ENCODE measurements at places on chromosomes 5 and 9.

DNA sequence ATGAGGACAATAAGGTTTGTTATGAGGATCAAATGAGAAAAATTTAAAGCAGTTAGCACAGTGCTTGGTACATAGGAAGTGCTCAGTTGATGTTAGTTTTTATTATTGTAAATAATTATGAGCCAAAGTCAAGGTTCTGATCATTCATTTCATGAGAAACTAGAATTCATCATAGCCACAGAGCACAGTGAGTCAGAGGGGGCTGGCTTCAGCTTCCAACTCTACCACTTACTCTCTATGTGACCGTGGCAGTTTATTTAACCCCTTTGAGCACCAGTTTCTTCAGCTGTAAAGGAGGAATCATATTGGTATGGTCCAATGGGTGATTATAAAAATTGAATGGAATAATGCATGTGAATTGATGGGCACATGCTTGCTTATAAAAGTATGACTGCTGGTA is 39.4 kb downstream of the KLHL3 start:
- DNase-seq: no peak

- no peak for DNase-seq
These were observed 2.2 kb downstream of the NXNL2 start for GRCh38 chr9:88536951-88537760.

- no peak for DNase-seq
These were observed 5.1 kb downstream of the CNOT8 start for GRCh38 chr5:154863291-154864080.

DNA sequence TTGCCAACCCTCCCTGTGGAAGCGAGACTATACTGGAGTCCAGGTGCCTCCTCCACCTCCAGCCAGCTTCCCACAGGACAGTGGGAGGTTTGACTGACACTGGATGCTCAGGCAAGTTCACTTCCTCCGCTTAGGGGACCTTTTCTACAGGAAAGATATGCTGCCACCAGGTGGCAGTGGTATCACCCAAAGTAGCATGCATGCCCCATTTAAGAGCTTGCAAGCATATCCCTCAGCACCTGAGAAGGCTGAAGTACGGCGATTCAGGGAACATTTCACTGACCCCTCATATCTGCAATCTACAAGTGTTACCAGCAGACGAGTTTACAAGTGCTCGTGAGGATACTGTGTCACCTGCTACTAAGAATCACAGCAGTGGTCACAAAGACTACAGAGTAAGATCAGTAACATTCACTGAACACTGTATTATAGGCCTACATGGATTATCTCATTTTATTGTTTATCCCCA is 75.5 kb downstream of the KLHL3 start:
- peak; percentile 39 for DNase-seq

DNA sequence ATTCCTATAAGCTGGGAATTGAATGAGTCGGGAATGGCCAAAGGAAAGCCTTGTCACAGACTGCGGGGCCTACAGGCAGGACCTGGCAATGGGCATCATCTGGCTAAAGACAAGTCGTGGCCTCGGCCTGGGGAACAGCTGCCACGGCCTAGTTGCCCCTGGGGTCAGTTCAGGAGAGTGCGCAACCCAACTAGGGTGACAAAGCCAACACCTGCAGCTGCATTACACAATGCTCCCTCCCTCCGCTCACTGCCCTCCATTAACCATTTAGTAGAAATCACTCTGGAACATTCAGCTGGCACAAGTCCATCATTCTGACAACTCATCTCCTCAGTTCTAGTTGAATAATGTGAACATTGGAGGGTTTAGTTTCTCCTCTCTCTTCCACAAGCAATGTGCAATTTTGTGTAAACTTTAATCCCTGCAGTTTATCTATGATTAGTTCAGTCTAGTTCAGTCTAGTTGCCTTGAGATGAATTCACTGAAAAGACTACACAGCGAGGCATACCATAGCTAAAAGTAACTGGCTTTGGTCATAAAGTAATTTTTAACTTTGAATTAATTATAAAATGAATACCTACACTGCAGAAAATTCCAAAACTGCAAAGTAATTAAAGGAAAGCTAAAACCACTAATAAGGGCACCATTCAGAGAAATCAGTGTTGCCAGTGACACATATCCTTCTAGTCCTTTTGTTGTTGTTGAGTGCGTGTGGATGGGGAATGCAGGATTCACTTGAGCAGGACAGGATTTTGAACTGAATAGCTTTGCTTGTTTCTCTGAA is 5.1 kb downstream of the GLDC start:
- no peak for DNase-seq

DNA sequence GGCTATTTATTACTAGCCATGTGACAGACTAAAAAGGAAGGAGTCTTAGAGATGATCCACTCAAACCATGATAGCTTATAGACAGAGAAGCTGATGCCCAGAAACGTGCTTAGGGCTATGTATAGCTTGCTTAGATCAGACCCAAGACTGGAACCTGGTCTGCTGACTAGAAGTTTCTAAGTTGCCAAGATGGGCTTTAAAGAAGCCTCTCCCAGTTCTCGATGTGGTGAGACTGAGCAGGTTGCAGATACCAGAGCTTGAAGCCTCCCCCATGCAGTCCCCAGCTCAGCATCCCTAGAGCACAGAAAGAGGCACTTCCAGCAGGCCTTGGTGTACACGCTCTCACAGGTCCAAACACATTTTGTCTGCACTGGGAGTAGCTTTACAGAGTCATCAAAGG is 51.1 kb upstream of the ATP10B start:
- no peak for DNase-seq

GRCh38 chr5:91787718-91788117 is 404.6 kb upstream of the ARRDC3 start:
- DNase-seq: no peak

DNA sequence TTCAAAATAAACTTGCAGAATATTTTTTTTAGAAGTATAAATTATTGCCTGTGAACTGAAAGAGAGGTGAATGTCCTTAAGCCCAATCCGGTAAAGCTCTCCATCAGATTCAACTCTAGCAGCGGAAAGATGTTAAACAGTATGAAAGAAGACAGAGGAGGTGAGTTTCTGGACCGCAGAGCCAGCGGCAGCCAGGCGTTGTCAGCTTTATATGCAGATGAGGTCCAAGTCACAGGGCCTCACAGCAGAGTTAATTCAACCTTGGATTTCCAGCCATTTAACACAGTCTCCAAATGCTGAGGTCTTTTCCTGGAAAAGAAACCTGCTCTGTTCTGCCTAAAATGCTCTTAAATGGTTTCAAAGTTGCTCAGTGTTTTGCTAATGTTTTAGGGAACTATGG is 75.5 kb downstream of the OTULIN start:
- DNase-seq: no peak

DNA sequence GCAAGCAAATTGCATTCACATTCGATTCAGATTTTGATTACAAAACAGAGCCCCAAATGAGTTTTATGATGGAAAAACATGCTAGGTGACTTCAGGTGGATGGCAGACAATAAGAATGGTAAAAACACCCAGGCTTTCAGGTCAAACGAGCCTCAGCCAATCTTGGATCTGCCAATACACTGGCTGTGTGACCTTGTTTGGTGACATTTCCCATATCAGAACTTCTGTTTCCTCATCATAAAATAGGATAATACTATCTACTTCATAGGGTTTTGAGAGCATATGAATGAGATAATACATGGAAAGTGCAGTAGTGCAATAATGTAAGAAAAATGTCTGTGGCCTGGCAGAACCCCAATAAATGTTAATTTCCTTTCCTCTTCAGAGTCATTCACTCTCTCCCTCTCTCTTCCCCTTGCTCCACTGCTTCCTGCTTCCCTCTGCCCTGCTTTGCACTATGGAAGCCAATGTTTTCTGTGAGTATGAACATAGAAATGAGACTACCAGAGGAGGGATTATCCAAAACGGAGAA is 54.7 kb downstream of the SH3RF2 start:
- DNase-seq: no peak

- no peak for DNase-seq
These were observed 59.4 kb downstream of the DAP start for GRCh38 chr5:10701567-10702039.

- no peak for DNase-seq
These were observed 302.4 kb downstream of the NR3C1 start for GRCh38 chr5:143101121-143101520.

DNA sequence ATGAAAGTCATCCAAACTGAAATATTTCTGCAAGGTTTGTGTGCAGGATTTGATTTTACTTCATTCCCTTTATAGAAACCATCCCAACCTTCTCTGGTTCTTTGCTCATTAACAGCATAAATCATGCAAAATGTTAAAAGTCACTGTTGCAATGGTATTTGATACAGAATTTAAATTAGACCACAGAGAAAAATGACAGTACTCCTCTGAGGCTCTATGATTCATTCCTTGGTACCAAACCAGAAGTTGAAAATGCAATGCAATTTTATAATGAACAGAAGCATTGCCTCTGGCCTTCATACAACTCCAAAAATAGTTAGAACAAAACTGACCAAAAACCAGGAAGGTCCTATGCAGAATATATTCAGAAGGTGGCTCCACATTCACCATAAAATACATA is 607.1 kb downstream of the TLE1 start:
- no peak for DNase-seq

DNA sequence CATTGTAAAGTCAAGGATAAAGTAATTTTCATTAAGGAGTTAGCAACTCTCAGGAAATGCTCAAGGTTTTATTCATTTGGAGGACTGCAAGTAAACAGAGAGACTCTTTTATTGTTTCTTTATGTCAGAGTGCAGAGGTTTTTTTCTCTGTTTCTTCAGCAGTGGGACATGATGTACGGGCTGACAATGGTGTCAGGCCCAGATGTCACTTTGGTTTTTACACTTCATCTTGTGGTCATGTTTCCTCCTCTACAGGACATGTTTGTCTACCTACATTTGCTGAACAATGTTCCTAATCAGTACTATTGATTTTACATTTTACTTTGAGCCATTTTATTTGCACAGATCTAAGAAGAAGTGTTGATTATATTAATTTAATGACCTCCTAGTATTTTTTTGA is 72.8 kb upstream of the PARP8 start:
- no peak for DNase-seq

DNA sequence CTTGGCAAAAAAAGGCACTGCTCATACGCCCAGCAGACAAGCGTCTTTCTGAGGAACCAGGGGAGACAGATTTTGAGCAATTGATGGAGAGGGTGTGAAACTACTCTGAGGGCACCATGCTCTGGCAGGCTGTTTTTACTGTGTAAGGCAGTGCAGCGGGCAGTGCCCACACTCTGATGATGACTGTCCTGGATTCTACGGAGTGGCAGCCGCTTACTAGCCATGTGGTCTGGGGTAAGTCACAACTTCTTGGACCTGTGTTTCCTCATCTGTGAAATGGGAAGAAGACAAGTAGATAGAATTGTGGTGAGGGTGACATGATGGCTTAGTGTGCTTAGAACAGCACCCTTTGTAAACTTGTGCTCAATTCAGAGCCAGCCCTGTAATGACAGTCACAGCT is 38.8 kb downstream of the FABP6 start:
- DNase-seq: no peak

GRCh38 chr5:1961304-1961946 is 78.7 kb upstream of the IRX4 start:
- DNase-seq: no peak

DNA sequence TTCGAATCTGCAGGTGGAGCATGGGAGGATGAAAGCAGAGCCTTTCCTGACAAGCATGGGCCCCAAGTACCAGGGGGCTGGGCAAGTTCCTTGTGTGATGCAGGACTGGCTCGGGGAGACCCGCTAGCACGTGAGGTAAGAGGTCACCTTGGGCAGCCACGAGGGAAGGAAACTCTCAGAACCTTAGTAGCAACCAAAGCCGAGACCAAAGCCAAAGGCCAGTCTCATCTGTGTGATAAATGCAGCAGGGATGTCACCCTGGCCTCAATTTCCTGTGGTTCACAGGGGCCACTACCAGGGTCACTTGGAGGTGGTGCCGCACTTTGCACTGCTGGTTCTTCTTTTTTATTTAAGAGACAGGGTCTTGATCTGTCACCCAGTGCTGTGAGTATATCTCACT is 39.5 kb downstream of the PRRT1B start:
- no peak for DNase-seq

DNA sequence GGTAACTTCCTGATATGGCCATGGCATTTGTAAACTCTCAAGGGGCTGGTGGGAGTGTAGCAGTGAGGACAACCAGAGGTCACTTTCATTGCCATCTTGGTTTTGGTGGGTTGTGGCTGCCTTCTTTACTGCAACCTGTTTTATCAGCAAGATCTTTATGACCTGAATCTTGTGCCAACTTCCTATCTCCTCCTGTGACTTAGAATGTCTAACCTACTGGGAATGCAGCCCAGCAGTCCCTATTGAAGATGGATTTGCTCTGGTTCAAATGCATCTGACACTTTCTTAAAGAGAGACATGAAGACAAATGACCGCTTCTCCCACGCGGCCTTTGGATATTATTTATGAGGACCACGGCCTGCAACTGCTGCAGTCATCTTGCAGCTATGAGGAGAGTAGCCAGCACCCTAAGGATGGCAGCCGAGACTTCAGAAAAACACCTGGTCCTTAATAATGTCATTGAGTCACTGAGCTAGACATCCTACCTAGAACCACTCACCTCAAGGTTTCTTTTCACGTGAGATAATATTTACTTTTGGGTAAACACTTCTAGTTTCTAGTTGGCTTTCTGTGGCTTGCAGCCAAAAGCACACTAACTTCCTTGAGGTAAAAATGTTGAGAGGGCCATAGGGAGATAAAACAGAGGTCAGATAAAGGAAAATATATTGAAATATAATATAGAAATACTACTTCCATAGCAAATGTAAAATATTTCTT is 28.2 kb downstream of the CETN3 start:
- no peak for DNase-seq

DNA sequence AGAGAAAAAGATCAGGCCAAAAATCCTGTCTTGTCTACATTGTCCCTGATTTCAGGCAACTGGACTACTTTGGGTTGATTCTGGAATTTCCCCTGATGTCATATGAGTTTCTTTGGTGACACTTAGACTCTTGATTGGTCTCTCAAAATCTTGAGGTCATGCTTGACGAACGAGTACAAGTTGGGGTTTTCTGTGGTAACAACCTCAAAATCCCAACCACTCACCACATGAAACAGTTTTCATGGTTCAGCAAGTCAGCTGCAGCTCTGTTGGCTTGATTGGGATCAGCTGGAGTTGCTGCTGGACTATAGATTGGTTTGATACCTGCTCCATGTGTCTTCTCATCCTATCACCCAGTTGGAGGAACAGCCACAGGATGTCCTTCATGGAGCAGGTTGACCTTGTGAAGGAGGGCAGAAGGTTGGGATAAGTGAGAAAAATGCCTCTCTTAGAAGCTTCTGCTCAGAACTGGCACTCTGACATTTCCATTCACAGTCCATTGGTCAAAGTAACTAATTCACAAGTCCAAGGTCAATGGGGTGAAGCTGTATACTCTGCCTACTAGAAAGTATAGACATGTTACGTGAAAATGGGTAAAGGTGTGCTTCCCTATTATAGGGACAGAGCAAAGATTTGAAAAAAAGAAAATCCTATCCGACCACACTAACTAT is 284.5 kb downstream of the SH3GL2 start:
- DNase-seq: no peak

- no peak for DNase-seq
These were observed 291.7 kb upstream of the KCNN2 start for GRCh38 chr5:114070093-114070722.

Measured in NCI-H2171 (cell line).